ENCODE measurements at places on chromosomes 7 and 10. TPM values are rescaled to one million over a fixed set of nuclear protein-coding genes. Genes with fewer than 3 reads are reported as not detected.

PRSS2 gene
- 3.2 TPM for polyA plus RNA-seq

RELN gene
- polyA plus RNA-seq: 3.8 TPM

GHRHR gene
- not detected for polyA plus RNA-seq

DNA sequence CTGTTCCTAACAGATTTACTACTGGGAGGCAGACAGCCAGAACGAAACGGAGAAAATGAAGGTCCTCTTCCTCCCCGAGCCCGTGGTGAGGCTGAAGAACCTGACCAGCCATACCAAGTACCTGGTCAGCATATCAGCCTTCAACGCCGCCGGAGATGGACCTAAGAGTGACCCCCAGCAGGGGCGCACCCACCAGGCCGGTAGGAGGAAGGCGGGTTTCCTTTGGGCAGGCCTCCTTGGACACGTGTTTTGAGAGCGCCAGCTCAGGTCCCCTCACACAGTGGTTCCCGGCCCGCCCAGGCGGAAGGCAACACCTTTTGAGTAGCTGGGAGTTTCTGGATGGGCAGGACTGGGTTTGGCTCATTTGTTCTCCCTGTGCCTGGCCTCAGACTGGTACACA, 474.0 kb upstream of the FOXK1 start:
- no peak for DNase-seq

GRCh38 chr10:112531421-112531820, 84.4 kb downstream of the VTI1A start:
- no peak for DNase-seq

GRCh38 chr10:90822508-90822907, 35.3 kb downstream of the HTR7 start:
- DNase-seq: no peak

DNA sequence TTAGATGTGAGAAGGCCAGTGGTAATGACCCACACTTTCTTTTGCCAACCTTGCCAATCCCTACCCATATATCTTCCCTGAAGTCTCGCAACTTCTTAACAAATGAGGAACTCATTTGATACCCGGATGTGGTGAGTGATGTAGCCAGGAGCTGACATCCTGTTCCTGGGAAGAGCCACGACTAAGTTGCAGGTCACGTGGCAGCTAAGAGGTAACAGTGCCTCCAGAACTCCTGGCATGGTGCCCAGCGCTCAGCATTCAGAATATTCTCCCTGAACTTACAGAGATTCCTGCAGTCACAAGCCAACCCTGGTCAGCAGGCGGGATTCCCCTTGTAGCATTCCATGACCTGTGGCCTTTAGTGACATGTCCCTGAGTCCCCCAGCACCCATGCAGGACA, 282.5 kb downstream of the GALNT17 start:
- no peak for DNase-seq
